HS-27A (cell line): ENCODE measurements at places on chromosomes 1 and 21.

- no peak for DNase-seq
Observed at GRCh38 chr1:218752126-218752525, 407.0 kb downstream of the TGFB2 start.

- no peak for DNase-seq
Observed at GRCh38 chr1:150165622-150166612, 16.2 kb downstream of the PLEKHO1 start.

GRCh38 chr1:156444407-156445001 is 56.1 kb downstream of the MEF2D start:
- DNase-seq, result no peak

DNA sequence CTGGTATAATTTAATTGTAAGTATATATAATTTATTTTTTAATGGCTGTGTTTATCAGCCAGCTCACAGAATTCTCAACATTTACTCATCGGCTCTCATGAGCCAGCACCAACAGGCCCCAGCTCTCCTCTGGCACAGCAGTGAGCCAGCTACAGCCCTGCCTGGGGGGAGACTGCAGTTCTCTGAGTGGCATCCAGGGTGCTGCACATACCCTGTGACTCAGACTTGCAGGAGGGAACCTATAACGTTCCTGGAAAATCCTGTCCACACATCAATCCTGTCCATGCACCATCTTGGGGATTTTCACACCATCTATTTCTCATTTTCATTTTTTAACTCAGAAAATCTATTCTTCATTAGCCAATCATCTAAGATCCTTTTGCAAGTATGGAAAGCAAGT is 36.5 kb downstream of the FHAD1 start:
- no peak for DNase-seq

DNA sequence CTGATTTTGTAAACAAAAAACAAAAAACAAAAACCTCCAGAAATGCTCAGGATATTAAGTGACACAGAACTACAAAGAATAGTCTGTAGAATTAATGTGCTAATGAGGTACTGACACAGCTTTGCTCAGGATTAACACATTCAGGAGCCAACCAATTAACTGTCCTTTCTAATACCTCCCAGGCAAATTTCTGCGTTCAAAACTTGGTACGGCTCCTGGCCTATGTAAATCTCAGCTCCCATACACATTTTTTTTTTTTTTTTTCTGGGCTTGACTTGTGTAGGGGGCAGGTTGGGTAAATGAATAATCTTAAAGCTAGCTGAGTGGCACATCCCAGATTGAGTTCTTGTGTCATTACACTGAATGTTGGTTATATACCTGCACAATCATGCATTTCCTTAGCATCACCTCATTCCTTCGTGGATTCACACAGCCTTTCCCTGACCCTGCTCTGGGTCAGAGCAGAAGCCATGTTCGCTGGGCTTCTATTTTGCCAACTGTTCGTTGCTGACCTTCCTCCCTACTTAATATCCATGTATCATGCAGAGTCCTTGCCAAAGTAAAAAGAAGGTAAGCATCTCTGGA is 12.6 kb upstream of the IER5 start:
- no peak for DNase-seq

- no peak for DNase-seq
Observed at GRCh38 chr21:36245115-36245514, 74.9 kb upstream of the MORC3 start.

DNA sequence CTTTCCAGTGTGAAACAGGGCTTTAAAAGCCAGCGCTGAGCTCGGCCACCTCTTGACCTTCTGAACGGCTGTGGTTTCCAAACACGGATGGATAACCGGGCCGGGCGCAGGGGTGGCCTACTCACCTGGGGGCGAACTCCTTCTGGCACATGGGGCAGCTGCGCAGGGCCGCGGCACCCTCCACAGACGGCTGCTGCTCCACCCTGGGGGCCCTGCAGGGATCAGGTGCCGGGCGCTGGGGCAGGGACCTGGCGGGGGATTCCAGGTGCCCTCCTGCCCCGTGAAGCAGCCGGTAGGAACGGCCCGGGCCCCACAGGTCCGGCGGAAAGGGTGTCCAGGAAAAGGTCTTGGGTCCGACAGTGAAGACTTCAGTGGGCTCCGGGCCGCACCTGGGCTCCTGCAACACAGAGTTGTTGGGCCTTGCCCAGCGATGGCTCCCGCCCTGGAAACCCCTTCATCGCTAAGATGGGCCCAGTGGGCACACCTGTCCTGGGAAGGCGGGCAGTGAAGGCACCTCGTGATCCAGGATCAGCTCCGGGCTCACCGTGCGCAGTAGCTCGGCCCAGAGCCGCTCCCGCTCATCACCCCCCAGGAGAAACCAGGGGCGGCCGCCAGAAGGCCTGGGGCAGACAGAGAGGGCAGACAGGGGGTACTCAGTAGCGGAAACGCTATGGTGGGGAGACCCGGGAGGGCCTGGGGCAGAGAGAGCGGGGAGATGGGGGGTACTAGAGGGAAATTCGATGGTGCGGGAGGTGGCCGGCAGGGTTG is 874 bp downstream of the FAAP20 start:
- no peak for DNase-seq

- DNase-seq, result no peak
Observed at GRCh38 chr1:24435782-24436365, 20.3 kb downstream of the NIPAL3 start.

DNA sequence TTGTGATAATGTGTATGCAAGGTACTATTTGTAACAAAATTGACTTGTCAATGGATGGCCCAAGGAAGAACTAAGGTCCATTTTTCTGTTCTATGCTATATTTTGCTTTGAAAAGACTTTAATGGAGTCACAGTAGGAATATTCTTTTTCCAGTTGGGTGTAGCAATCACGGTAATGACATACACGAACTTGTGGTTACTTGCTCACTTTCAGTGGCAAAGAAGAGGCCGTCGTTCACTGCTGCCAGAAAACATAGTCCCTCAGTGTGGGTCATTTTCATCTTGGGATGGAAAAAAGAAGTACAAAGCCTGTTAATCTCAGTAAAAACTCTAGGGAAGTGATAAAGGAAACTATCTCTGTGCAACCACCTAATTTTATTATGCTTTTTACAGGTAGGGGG is 47.8 kb upstream of the LAMC2 start:
- DNase-seq, result no peak

- DNase-seq, result no peak
Observed at GRCh38 chr1:62198781-62199125, 4.1 kb downstream of the L1TD1 start.

- no peak for DNase-seq
Observed at GRCh38 chr1:206687915-206688442, 3.3 kb downstream of the MAPKAPK2 start.

DNA sequence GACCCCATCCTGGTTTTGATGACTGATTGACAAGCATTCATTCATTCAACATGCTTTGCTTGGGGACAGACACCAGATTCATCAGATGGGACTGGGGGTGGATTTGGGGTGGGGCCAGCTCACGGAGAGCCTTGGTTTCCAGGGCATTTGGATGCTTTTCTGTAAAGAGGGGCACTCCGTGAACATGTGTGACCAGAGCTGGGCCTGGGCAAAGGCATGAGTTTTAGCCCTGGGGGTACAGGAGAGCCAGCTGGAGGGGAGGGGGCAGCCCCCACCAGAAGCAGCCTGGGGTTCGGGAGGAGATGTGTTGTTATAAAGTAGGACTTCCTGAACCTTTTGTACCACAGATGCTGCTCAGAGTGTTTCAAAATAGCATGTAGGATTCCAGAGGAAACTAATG is 99.7 kb downstream of the RIPK4 start:
- no peak for DNase-seq

- DNase-seq, result no peak
Observed at GRCh38 chr21:38082936-38083485, 166.8 kb upstream of the KCNJ6 start.

DNA sequence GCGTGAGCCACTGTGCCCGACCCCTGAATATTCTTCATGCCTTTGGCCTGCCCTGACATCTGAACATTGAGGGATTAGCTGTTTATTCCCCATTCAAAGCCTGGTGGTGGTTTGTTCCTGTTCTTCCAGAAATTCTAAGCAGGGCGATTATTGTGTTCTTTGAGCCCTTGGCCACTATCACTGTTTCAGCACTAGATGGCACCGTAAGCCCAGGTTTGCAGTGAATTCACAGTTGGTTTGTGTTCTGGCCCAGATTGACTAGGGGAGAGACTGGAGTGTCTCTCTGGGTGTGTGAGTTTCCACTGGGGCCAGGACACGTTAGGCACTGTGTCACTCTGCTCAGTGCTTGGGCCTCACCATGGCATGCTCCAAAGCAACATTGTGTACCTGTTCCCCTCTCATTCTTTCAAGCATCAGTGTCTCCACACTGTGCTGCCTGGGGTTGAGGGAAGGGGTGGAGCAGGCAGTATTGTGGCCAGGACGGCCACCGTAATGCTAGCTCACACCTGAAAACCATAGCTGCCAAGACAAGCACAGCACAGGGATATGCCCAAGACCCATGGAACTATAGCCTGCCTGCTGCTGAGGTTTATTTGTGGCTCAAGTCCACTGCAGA is 52.7 kb downstream of the PKN2 start:
- DNase-seq, result no peak

DNA sequence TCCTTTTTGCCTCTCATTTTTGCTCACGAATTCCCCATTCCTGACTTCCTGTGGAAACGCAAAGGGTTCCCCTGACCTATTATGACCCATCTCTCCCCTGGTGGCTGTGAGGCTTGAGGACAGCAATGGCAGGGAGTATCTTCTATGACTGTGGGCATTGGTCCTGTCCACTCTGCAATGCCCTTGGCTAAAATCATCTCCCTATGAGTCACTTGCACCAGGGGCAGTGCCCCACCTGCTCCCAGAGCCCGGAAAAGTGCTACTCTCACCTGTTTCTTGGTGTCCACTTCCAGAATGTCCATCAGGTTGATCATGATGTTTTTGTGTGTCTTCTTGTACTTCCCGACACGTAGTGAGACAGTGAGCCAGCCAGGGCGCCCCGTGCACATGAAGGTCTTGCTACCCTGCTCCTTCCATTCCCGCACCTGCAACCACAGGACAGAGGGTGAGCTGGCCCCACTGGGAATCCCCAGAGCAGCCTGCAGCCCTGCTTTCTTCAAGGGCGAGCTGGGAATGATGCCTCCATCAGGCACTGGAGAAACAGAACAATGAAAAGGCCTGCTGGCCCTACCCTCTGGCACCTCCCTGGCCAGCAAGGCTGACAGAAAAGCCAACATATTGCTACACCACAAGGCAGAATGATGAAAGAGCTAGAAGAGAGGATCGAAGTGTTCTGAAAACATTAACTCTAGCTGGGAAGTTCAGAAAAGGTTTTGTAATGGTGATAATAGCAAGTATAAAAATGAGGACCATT is 3.5 kb downstream of the DHCR24 start:
- DNase-seq, result no peak

GRCh38 chr21:20311234-20311787 is 686.9 kb upstream of the NCAM2 start:
- no peak for DNase-seq
